Frontal cortex (tissue), 4 donors: ENCODE measurements at places on chromosomes 13 and 19. TPM values are rescaled to one million over a fixed set of nuclear protein-coding genes. Genes with fewer than 3 reads are reported as not detected.

The CPB2 gene
- not detected for total RNA-seq

The ZNF221 gene
- total RNA-seq, result 15.9 TPM

The SLC8A2 gene
- total RNA-seq, result 25.3 TPM

The ZNF763 gene
- 4.5 TPM for total RNA-seq

The EDDM13 gene
- total RNA-seq, result not detected

The U2AF1L4 gene
- 9.4 TPM for total RNA-seq

The FCGBP gene
- 0.82 TPM for total RNA-seq

- DNase-seq, result no peak
Observed at GRCh38 chr19:18697680-18698079, 14.2 kb downstream of the CRTC1 start.

GRCh38 chr19:53958823-53959757, 3.6 kb upstream of the CACNG8 start:
- no peak for DNase-seq

DNA sequence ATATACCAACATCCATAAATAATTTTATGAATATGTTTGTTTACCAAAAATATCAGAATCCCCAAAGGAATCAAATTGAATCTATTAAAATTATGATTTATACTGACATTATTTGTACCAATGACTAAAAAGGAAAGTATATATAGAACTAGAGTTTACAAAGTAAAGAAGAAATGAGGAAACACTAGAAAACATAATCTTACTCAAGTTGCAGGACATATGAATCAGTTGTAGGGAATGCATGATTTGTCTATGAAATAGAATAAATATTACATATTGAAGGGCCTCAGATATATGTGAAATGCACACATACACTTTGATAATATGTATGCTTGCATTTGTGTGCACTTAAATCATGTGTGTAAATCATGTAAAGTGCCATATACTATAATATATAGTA, 1466.4 kb downstream of the EFNB2 start:
- no peak for DNase-seq
